Karpas-422 (cell line): ENCODE measurements at places on chromosomes 2 and 18. TPM values are rescaled to one million over a fixed set of nuclear protein-coding genes. Genes with fewer than 3 reads are reported as not detected.

Gene PARD6G
- not detected in 2 replicates for total RNA-seq

Gene C2orf68
- 69.1 and 111 TPM in 2 replicates for total RNA-seq

Gene NYAP2
- total RNA-seq: not detected in 2 replicates

Gene DHX57
- total RNA-seq: 21.4 and 36.9 TPM in 2 replicates

Gene IL36G
- total RNA-seq: not detected in 2 replicates

Gene ANAPC1
- total RNA-seq: 101 and 106 TPM in 2 replicates

Gene NTSR2
- total RNA-seq: not detected in 2 replicates

Gene SUMO1
- total RNA-seq: 89.8 and 170 TPM in 2 replicates

Gene CASP8
- 28.5 and 114 TPM in 2 replicates for total RNA-seq

Gene CCDC74B
- 11.9 and 45.0 TPM in 2 replicates for total RNA-seq

Gene TUBA4A
- total RNA-seq: 32.6 and 61.8 TPM in 2 replicates

Gene GFPT1
- total RNA-seq: 15.2 and 24.4 TPM in 2 replicates

Gene IFIH1
- 0.26 and 0.69 TPM in 2 replicates for total RNA-seq

Gene DPYSL5
- total RNA-seq: not detected in 2 replicates

Gene CACNB4
- total RNA-seq: 0.11 and 0.22 TPM in 2 replicates

Gene NEMP2
- total RNA-seq: 10.6 and 11.1 TPM in 2 replicates

Gene CHRND
- not detected in 2 replicates for total RNA-seq

Gene ANKRD30BL
- total RNA-seq: not detected in 2 replicates

Gene C2orf81
- 3.8 and 7.6 TPM in 2 replicates for total RNA-seq

Gene COL4A3
- total RNA-seq: 0.04 and 0.60 TPM in 2 replicates

Gene EGR4
- total RNA-seq: 0.14 and 0.75 TPM in 2 replicates

Gene RUFY4
- total RNA-seq: 0.11 TPM in 1 of 2 replicates, not detected in the other

Gene CPLX4
- total RNA-seq: not detected in 2 replicates

Gene ARHGAP15
- 65.6 and 82.8 TPM in 2 replicates for total RNA-seq

Gene LINC00305
- total RNA-seq: 5.1 and 11.2 TPM in 2 replicates

Gene MMADHC
- total RNA-seq: 51.9 and 110 TPM in 2 replicates

Gene LIMS2
- total RNA-seq: 0.32 and 0.56 TPM in 2 replicates

Gene GPR39
- 0.34 TPM in 1 of 2 replicates, not detected in the other for total RNA-seq

Gene CHAC2
- total RNA-seq: 9.8 and 21.3 TPM in 2 replicates

Gene RASGRP3
- total RNA-seq: 15.3 and 19.3 TPM in 2 replicates

Gene HOXD1
- not detected in 2 replicates for total RNA-seq

Gene SLC11A1
- 1.9 TPM in 1 of 2 replicates, not detected in the other for total RNA-seq

Gene LOXHD1
- total RNA-seq: not detected in 2 replicates

Gene REG3G
- not detected in 2 replicates for total RNA-seq

Gene SERPINB4
- not detected in 2 replicates for total RNA-seq

Gene HOXD4
- total RNA-seq: not detected in 2 replicates

Gene GAREM1
- total RNA-seq: 0.11 and 0.22 TPM in 2 replicates

Gene MC4R
- total RNA-seq: not detected in 2 replicates

Gene MC2R
- total RNA-seq: not detected in 2 replicates

Gene ACMSD
- total RNA-seq: not detected in 2 replicates

Gene AGPS
- total RNA-seq: 54.0 and 148 TPM in 2 replicates

Gene OR6B2
- total RNA-seq: not detected in 2 replicates

Gene NLRC4
- total RNA-seq: 0.51 and 1.6 TPM in 2 replicates

Gene NR4A2
- total RNA-seq: 0.40 TPM in 1 of 2 replicates, not detected in the other

Gene ST8SIA3
- not detected in 2 replicates for total RNA-seq
